ENCODE measurements at places on chromosomes 3 and 15.

DNA sequence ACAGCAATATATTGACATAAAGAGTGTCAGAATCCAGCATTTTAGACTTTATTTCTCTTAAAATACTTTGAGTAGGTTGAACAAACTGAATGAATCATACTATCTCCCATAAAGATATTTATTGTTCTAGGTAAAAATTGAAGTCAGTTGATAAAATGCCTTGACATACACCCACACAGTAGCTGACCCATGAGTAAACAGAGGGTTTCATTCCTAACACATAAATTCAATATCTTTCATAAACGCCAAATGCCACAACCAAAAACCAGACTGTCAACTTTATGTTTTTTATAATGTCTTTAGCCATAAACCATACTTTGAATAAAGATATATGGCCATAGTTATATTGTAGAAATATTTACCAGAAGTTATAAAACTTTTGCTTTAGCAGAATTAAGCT is 742.4 kb downstream of the NAALADL2 start:
- DNase-seq: no peak

DNA sequence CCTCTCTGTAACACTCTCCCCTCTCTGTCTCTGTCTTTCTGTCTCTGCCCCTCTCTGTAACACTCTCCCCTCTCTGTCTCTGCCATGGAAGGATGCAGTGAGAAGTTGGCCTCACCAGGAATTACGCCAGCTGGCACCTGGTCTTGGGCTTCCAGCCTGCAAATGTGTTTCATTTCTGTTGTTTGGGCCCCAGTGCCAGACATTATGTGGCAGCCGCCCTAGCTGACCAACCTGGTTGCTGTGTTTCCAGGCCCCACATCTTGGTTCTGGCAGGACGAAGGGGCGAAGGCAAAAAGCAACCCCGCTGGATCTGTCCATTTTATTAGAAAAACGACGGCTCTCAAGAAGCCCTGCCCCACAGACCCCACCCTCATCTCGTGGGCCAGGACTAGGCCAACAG is 5.2 kb upstream of the ZXDC start:
- no peak for DNase-seq

- no peak for DNase-seq
Observed at GRCh38 chr15:29091666-29092065, 178.0 kb downstream of the NSMCE3 start.

DNA sequence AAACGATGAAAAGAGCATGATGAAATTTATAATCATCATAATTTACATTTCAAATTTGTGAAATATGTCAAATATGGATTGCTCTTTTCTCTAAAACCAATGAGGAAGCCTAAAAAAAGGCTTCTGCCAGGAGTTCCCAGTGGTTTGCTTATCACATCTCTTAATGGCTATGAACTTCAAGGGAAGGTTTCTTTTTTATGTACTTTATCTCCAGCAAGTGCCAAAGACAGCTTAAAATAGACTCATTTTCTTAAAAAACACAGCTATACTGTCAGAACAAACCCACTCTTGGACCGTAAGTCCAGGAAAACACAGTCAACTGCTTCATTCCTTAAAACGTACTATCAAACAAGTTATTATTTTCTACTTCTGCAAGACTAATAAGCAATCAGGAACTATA is 80.2 kb downstream of the DLG1 start:
- no peak for DNase-seq

DNA sequence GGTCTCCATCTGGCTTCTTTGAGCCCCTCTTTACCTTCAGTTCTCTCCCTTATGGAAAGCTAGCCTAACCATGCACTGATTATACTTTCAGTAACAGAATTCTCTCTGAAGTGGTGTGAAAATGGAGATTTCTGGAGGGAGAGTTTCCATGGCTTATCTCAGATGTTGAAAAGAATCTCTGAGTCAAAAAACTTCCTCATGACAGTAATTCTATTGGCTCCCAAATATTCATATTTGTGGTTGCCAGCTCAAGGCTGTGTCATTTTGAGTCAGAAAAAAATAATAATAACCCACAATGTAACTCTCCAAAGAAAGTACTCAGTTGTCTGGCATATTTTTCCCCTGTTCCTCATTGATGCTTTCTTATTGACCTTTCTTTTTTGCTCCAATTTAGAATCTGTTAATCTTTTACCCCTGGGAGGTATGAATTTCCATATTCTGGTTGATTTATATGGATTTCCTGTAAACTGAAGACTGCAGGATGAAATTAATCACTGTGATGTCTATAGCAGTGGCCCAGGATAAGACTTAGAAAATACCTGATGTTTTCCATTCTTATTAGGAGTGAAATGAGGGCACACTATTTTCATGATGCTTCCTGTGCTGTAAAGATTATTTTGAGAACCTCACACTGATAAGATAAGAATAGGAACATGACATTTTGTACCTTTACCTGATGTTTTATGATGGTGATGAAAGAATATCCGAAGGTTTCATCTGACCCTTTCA is 149.5 kb upstream of the EPHA3 start:
- DNase-seq: no peak

- peak; percentile 66 for DNase-seq
Observed at GRCh38 chr3:101548527-101549105, 13.1 kb upstream of the TRMT10C start.

Data from T-helper 2 cell (primary cell).